Esophagus muscularis mucosa (tissue), 4 donors: ENCODE measurements at places on chromosomes 12 and 14. TPM values are rescaled to one million over a fixed set of nuclear protein-coding genes. Genes with fewer than 3 reads are reported as not detected.

DNA sequence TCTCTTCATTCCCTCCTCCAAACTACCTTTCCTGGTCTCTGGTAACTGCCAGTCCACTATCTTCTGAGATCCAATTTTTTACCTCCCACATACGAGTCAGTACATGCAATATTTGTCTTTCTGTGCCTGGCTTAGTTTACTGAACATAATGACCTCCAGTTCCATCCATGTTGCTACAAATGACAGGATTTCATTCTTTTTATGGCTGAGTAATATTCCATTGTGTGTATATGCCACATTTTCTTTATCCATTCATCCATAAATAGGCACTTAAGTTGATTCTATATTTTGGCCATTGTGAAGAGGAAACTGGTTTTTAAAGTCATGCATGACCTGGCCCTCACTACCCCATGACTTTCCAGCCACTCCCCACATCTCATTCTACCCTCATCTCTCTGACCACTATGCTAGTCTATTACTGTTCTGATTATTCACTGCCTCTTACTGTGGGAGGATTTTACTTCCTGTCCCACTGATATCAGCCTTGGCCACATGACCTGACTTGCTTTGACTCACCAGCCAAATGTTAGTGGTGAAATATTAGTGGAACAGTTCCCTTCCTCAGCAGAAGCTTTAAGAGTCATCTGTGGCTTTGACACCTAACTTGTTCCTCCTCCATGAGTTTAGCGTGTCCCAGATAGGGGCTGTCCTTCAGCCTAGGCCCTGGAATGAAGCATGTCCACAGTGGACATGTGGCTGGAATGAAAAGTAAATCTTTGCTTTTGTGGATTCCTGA lies 52.2 kb downstream of the GOLGA5 start:
- DNase-seq: no peak

Gene TPPP2
- total RNA-seq: not detected

GRCh38 chr12:7642876-7643309 lies 22.8 kb downstream of the APOBEC1 start:
- DNase-seq: no peak

DNA sequence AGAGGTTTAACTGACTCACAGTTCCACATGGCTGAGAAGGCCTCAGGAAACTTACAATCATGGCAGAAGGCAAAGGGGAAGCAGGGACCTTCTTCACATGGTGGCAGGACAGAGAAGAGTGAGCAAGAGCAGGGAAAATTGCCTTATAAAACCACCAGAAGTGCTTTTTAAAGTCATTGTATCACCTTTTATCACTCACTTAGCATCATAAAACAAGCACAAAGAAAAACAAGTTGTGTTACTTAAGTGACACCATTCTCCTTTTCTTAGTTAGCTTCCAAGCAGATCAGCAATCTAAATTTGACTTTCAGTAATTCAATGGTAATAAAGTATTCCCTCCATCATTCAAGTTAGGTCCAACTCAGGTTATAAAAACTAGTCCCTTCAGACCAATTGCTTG lies 28.5 kb downstream of the OSBPL8 start:
- DNase-seq: no peak

GRCh38 chr12:43758247-43758727 lies 303 bp downstream of the PUS7L start:
- no peak for DNase-seq

DNA sequence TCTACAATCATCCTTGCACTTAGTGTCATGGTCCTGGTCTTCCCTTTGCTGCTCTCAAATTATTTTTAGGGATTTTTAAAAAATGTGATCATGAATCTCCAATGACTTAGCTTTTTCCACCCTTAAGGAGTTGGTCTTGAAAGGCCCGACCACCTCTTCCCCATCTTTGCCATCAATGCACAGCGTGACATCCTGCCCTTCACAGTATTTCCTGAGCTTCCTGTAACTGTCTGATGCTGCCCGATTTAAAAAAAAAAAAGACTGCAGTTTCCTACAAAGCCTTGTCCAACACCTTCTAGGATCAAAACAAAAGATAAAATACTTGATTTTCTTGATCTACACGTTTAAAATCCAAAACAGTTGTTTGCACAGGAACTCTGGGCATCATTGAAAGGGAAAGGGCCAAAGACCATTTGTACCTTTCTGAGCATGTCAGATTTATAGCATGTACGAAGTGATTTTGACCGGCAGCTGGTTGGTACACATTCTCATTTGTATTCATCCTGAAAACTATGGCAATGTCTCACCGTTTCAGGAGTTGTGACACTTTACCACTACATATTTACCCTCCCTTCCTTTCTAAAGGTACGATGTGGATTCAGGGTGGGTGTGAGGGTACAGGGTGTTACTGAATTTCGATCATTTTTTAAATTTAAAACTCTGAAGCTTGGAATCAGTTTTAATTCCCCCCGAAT lies 7.4 kb upstream of the ELK3 start:
- no peak for DNase-seq

- DNase-seq: peak; percentile 90
Measured at GRCh38 chr14:24710403-24711112, 76.6 kb upstream of the GZMB start.

Gene IAPP
- total RNA-seq: not detected

Gene KRT78
- total RNA-seq: 2.1 TPM

- peak; percentile 94 for DNase-seq
Measured at GRCh38 chr12:113185180-113186032, at the start of the genes DDX54 and RITA1. TSS of gene DDX54 (minus strand) at chr12:113185478. CDS start at chr12:113185451, 27 bp downstream. TSS of gene RITA1 (plus strand) at chr12:113185721. CDS start at chr12:113186747, 1,026 bp downstream.

- no peak for DNase-seq
Measured at GRCh38 chr14:73100334-73100733, 36.0 kb upstream of the PSEN1 start.

GRCh38 chr12:57456737-57457490 lies 1.8 kb downstream of the INHBE start:
- DNase-seq: no peak

GRCh38 chr14:90624732-90625400 lies 191.4 kb downstream of the TTC7B start:
- no peak for DNase-seq

- no peak for DNase-seq
Measured at GRCh38 chr14:79586416-79586815, 624.9 kb downstream of the DIO2 start.

Gene RPS6KL1
- total RNA-seq: 9.5 TPM

DNA sequence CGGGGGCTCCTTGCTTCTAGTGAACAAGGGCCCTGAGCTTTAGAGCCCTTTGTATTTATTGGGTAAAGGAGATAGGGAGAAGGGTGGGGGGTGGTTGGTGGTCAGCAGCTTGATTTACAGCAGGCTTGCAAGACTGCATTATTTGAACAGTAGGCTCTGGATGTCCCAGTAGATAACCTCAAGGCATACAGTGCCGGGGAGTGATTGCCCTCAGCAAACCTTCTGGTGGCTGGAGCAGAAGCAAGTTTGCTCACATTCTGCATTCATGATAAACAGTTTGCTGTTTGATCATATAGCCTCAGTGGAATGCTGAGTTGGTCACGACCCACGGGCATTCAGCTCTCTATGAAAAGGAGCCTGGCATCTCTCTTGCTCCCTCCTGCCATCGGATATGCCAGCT lies 16.5 kb upstream of the MAPKAPK5 start:
- no peak for DNase-seq

DNA sequence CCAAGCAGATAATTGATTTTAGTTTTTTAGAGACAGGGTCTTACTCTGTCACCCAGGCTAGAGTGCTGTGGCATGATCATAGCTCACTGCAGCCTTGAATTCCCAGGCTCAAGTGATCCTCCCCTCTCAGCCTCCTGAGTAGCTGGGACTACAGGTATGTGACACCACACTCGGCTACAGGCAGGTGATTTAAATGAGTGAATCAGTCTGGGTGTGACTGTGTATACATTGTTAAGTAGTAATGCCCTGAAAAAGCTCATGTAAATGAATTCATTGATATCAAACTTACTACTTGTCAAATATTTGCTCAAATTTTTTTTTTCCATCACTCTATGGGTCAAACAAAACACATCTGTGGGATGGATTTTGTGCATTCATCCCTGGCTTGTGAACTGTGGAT lies 6.3 kb upstream of the USP44 start:
- DNase-seq: no peak

Gene STAC3
- total RNA-seq: 0.42 TPM

GRCh38 chr14:104872469-104873341 lies 7.6 kb downstream of the CEP170B start:
- DNase-seq: no peak

DNA sequence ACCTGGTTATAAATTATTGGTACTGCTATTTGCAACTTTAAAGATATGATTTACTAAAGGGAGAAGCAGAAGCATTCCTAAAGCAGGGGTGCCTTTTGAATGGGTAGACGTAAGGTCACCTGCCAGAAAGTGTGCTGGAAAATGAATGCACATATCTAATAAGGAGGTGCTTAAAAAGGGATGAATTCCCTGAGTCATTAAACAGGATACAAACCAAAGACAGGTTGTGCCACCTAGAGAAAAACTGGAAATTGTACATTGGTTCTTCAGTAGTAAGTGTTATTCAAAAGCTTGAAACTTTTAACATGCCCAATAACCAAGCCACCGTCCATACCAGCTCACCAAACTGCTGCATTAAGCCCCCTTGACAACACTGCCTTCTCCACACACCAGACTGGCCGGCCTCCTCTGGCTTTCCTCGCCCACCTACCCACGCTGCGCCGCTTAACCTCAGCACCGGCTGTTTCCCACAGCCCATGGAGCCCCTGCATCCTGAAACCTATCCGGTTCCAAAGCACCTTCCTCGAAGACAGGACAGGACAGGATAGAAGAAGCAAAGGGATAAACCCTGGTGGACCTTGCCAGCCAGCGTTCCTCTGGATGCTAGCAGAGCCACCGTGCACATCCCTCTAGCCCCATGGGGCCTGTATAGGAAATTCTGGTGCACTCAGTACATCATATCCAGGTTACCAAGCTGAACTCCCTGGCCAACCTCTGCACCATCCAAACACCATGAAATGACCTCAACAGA lies 201.5 kb upstream of the CAND1 start:
- DNase-seq: no peak

DNA sequence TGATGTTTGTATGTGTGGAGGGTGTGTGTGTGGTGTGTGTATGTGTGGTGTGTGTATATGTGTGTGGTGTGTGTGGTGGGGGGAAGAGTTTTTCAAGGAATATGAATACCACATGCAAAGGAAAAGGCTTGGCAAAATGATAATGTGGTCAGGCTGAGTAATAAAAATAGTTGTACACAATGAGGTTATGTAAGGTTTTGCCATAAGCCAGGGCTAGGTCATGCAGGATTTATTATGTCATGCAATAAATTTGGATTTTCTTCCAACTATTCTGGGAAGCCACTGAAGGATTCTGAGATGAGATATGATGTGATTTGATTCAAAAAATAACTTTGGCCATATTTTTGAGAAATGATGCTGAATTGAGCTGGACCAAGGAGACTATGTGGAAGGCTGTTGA lies 1191.6 kb upstream of the SEL1L start:
- DNase-seq: no peak

DNA sequence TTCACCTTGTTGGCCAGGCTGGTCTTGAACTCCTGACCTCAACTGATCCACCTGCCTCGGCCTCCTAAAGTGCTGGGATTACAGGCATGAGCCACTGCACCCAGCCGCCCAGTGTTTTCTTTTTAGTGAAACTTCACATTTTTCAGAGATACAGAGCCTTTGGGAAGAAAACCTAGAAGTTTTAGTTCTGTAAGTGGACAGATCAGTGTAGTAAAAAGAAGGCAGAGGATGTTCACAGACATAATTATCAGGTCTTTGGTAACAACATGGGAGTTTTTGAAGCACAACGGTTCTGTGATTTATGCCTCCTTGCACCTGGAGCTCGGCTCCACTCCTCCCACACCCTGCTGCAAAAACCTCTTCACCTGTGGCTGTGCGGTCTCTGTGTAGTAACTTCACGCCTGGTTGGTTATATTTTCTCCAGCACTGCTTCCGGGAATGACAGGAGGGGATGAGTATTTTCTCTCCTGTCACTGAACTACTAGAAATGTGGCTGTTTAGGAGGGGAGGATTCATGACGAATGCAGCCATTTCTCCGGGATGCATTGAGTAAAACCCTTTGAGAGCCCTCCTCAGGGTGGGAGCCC lies 67.0 kb downstream of the ARF6 start:
- no peak for DNase-seq

Gene OR6C2
- total RNA-seq: not detected

Gene GLT1D1
- total RNA-seq: 0.52 TPM

Gene WNT1
- total RNA-seq: not detected

DNA sequence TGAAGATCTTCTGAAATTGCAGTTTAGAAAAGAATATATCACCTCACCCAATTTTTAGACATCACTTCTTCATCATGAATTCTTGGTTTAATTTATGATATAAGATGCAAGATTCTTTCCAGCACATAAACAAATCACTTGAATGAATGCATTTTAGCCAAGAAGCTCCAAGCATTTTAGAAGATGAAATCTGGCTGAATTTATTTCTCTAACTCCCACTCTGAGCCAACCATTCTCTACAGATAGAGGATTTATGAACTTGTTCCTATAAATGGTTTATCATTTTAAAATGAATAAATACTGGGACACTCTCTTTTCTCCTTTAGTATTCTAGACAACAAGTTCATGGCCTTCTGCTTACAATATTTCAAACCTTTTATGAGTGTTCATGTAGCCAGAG lies 71.7 kb downstream of the GRIP1 start:
- no peak for DNase-seq

Gene LMO3
- total RNA-seq: 152 TPM

GRCh38 chr14:51704545-51704944 lies 52.8 kb downstream of the FRMD6 start:
- DNase-seq: no peak

- no peak for DNase-seq
Measured at GRCh38 chr14:44388306-44388705, 118.8 kb downstream of the FSCB start.

GRCh38 chr12:26642361-26642760 lies 190.6 kb downstream of the ITPR2 start:
- no peak for DNase-seq

- no peak for DNase-seq
Measured at GRCh38 chr14:93219103-93219726, 12.2 kb downstream of the UBR7 start.

Gene FKBP4
- 53.3 TPM for total RNA-seq

DNA sequence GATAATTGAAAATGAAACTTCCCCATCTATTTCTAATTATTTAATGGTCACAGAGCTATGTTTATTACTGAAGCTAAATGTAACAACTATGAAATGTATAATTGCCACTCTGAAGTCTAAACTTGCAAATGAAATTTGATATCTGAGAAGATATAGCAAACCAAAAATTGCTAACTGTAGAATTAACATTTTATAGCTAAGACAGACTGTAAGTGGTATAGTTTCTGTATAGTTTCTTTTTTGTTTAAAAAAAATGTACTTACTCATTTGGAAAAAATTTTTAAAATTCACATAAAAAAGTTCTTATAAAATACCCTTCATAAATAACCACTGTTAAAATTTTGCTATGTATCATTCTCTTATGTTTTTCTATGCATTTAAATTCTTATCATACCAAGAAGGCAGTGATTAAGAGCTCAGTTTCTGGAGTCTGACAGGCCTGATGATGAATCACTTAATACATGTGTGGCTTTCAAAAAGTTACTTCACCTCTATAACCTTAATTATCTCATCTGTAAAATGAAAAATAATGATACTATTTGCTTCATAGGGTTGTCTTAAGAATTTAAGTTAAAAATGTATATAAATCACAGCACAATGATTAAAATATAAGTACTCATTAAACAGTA lies 214.7 kb upstream of the GARIN2 start:
- no peak for DNase-seq
